ENCODE measurements at places on chromosomes 1 and 21.

DNA sequence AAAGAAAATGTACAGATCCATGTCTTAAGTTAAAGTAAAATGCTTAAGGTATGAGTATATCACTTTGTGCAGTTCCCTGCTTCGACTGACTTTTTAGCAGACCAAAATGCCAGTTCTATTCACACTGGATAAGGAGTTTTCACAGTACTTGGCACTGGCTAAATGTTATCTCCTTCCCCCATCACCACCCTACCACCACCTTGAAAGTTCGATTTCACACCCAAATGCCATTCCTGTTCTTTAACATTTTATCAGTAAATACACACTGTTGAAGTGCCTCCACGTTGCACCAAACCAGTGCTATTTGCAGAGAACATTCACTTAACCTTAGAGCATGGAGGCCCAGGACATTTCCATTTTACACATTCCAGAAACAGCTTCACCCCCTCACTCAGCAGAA is 100.0 kb downstream of the URB2 start:
- no peak for DNase-seq

DNA sequence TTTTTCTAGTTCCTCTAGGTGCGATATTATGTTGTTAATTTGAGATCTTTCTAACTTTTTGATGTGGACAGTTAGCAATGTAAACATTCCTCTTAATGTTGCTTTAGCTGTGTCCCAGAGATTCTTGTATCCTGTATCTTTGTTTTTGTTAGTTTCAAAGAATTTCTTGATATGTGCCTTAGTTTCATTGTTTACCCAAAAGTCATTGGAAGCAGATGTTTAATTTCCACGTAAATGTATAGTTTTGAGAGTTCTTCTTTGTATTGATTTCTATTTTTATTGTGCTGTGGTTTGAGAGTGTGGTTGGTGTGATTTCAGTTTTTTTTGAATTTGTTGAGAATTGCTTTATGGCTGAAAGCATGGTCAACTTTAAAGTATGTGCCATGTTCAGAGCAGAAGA is 319.4 kb downstream of the PTBP2 start:
- DNase-seq, result no peak

DNA sequence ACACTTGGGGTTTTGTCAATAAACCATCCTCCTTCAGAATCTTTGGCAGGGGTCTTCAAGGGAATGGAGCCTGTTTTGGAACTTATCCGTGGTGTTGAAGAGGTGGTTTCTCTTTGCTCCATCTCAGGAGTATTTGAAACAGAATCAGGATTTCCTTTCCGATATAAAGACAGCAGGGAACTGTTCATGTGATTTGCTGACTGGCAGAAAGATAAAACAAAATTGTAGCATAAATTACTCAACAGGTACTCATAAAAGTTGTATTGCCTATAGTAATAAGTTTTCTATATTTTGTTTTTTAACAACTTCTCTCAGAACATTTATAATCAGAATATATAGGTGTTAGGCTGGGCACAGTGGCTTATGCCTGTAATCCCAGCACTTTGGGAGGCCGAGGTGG is 21.9 kb downstream of the NVL start:
- no peak for DNase-seq

GRCh38 chr1:36594023-36594422 is 111.3 kb upstream of the CSF3R start:
- no peak for DNase-seq

- DNase-seq, result no peak
Observed at GRCh38 chr1:229751610-229752009, 125.6 kb downstream of the URB2 start.

DNA sequence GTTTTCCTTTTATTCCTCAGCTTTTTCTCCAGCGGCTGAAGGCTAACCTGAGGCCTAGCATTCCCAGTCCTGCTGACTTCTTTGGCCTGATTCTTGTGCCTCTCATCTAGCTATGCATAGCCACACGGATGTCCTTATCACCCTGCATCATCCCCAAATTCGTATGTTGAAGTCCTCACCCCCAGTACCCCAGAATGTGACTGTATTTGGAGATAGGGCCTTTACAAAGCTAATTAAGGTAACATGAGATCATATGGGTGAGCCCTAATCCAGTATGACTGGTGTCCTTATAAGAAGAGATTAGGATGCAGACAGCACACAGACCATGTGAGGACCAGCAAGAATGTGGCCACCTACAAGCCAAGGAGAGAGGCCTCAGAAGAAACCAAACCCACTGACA is 44.6 kb downstream of the CDCP2 start:
- no peak for DNase-seq

DNA sequence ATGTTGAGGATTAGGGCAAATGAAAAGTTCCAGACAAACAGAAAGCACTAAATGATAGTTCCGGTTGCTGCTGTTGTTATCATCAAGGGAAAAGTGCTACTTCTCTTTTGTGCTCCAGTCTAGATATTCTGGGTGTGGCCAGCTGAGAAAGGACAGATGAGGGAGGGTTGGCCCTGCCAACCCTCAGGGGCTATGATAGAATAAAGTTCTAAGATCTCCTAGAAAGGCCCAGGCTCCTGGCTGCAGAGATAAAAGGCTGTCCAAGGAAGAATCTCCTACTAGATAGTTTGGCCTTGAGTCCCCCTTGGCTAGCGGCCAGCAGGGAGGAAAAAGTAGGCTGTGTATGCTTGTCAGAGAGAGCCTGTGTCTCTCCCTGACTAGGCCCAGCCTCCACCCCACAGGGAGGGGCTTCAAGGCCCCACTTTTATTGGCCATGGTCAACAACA is 31.5 kb downstream of the RIMS3 start:
- DNase-seq, result no peak

- no peak for DNase-seq
Observed at GRCh38 chr1:186985889-186986491, 157.2 kb downstream of the PLA2G4A start.

DNA sequence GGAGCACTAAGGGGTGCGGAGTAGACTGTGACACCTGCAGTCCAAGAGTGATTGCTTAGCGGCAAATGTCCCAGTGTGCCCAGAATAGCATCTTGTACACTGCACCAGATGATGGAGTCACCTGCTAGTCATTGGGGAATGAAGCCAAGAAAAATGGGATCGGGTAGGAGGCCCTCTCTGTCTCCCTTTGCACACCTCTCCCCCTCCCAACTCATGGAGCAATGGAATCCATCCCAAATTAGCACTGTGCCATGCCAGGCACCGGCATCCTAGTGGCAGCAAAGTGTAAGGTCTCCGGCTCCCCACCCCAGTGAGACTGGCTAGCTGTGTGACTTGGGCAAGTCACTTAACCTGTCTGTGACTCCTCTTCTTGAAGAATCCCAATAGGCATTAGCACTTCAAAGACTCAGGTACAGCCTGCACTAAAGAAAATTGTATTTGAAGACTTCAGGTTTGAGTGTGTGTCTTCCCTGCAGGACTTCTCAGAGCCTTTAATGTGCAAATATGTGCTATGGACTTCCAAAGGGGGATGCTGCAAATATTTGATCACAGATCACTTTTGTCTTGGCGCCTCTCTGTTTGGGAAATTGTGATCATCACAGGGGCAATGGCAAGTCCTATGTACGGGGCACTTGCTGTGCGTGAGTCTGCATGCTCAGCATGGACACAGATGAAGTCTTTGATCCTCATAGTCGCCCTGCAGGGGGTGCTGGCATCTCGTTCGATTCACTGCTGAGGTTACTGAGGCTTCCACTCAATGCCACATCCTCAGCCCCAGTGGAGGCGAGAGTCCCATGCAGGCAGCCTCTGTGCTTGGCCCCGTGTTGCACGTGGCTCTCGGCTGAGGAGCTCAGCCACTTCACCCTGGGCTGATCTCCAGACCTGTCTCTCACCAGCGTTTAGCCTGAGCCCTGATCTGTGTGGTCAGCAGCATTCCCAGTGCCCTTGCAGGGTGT is 272.9 kb upstream of the C1orf174 start:
- no peak for DNase-seq

GRCh38 chr1:232893481-232894313 is 56.7 kb upstream of the NTPCR start:
- DNase-seq, result no peak

GRCh38 chr1:31934706-31935629 is 3.2 kb downstream of the PTP4A2 start:
- DNase-seq, result peak; percentile 37

GRCh38 chr1:158105352-158106095 is 75.2 kb upstream of the CD1D start:
- DNase-seq, result no peak

DNA sequence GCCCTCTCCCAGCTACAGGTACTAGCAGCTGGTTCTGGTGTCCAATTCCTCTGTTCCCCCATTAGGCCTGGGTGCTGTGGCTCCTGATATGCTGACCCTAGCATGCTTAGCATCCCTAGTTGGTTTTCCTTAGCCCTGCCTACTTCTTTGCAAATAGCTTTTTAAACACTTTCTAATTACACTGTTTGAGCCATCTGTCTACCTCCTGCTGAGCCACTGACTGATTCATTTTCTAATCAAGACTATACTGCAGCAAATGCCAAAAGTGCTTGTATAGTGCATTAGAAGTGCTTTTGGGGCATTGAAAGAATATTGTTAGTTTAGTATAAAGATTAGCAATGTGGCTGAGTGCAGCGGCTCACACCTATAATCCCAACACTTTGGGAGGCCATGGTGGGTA is 36.3 kb downstream of the ERICH3 start:
- DNase-seq, result no peak

DNA sequence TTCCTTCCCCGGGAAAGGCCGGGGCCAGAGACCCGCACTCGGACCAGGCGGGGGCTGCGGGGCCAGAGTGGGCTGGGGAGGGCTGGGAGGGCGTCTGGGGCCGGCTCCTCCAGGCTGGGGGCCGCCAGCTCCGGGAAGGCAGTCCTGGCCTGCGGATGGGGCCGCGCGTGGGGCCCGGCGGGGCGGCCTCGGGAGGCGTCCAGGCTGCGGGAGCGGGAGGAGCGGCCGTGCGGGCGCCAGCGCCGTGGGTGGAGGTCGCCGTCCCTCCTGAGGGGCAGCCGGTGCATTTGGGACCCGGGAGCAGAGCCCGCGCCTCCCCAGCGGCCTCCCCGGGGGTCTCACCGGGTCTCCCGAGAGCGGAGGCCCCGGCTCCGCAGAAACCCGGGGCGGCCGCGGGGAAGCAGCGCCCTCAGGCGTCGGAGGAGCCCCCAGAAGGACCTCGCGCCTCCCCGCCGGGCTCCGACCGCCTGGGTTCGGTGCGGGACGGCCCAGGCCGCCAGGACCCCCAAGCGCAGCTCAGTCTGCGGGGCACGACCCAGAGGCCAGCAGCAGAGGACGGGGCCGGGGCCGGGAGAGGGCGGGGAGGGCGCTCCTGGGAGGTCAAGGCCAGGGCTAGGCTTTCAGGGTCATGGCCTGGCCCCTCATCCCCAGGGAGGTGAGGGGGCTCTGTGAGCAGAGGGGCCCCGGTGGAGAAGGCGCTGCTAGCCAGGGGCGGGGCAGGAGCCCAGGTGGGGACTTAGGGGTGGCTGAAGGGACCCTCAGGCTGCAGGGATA is 7.2 kb upstream of the SLX9 start:
- DNase-seq, result peak; percentile 82
